ENCODE measurements at places on chromosomes 5 and 9. TPM values are rescaled to one million over a fixed set of nuclear protein-coding genes. Genes with fewer than 3 reads are reported as not detected.

ANKRD31 gene
- 0.94 TPM for total RNA-seq

SLC45A2 gene
- 2.5 TPM for total RNA-seq

PRLR gene
- total RNA-seq, result 3.8 TPM

SH3TC2 gene
- 1.6 TPM for total RNA-seq

DMRTA1 gene
- total RNA-seq, result 0.63 TPM

HNRNPH1 gene
- total RNA-seq, result 1,281 TPM

PRUNE2 gene
- 29.1 TPM for total RNA-seq

SLC6A7 gene
- total RNA-seq, result 1.9 TPM

PLAC8L1 gene
- not detected for total RNA-seq

Data from parietal lobe (tissue), 2 donors.